CMK (cell line): ENCODE measurements at places on chromosomes 13 and 19.

GRCh38 chr13:94928127-94928775 is 215.9 kb upstream of the SOX21 start:
- no peak for DNase-seq

GRCh38 chr19:13401388-13401787 is 104.9 kb downstream of the CACNA1A start:
- DNase-seq = no peak

DNA sequence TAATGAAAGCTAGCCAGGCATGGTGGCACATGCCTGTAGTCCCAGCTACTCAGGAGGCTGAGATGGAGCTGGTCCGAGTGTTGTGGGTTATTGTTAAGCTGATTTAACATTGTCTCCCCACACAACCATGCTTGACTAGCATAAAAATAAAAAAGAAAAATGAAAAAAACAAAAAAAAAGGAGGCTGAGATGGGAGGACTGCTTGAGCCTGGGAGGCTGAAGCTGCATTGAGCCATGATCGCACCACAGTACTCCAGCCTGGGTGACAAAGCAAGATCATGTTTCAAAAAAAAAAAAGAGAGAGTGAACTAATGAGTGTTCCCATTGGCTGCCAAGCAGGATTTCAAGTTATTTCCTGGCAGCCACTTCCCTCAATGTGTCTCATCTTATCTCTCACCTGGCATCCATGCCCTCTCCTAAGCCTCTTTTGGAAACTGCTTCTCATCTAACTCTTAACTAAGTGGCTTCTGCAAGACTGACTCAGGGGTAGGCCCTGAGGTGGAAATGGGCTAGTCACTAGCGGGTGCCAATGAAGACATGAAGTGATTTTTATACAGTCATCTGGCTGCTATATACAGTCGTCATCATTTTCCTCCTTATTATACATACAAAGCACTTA is 4.9 kb downstream of the THAP8 start:
- DNase-seq = no peak

DNA sequence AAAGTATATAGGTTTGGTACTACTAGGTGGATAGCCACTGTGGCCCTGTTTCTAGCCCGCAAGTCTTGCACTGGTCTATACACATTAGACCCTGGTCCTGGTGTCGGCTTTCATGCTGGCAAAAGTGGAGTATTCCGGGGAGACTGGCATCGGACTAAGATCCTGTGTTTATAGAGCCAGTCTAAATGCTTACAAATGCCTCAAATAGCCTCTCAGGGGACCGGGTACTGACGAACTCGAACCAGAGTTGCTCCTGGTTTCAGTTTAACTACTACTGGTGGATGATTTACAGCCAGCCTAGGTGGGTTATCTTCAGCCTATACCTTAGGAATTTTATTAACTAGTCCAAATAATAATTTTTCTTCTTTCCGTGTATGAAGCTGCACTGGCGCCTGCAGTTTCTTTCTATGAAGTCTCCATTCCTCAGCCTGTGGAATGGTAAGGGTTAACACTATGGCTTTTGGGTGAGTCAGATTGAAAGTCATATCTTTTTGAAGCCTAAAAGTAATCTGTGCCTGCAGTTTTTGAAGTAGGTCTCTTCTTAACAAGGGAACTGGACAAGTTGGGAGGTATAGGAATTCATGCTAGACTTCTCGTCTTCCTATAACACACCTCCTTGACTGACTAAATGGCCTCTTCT is 51.3 kb downstream of the OR10H4 start:
- no peak for DNase-seq

DNA sequence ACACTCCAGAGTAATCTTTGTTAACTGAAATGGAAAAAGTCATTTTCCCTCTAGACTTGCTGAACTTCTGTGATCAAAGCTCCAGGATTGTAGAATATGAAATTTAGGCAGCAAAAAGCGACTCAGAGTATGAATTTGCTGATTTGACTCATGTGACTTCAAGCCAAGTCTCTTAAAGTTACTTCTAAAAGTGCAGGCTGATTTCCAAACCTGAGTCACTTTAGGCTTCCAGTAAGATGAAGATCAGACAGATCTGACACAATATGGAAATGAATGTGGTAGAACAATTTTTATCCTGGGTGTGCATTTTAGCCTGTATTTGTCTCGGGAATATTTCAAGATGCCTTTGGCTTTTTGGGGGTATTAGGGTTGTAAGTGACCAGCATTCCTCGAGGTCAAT is 151.0 kb upstream of the TMTC4 start:
- DNase-seq = no peak

DNA sequence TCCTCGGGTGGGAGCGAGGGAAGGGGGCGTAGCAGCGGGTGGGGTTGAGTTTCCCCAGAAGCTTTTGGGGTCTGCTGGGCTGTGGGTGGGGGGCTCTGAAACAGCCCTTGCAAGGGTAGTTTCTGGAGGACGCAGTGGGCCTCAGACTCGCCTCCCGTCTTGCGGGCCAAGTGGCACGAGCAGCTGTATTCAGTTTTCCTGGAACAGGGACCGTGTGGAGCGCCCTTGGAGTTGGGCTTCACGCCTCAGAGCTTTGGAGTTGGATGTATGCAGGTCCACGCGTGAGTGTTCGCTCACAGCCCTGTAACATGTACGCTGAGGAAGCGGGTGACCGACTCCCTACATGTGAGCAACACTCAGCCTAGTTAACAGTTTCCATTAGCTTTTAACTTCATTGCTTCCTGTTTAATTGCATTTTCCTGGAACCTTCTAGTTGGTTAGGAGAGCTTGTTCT is 603 bp downstream of the TM9SF2 start:
- DNase-seq = no peak

- DNase-seq = no peak
Measured at GRCh38 chr19:46659151-46660007, 1.6 kb downstream of the DACT3 start.

GRCh38 chr19:45518469-45518826 is 11.2 kb downstream of the VASP start:
- DNase-seq = no peak

- DNase-seq = no peak
Measured at GRCh38 chr13:94966422-94966955, 254.1 kb upstream of the SOX21 start.

- DNase-seq = no peak
Measured at GRCh38 chr13:29844441-29844840, 6.0 kb downstream of the UBL3 start.

DNA sequence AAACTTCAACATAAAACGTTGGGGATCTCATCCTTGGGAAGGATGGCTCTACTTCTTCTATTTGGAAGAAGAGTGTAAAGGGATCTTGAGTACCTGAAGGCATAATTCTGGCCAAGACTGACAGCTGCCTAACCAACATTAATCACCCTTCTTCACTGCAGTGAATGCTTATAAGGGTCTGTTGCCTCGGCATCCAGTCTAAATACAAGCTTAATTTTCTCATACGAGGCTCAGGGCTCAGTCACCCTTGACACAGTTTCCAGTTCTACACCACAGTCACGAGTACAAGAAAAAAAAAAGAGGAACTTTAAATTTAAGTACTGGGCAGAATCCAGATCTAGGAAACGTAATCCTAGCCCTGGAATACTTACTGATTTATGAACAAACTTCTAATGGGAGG is 9.0 kb downstream of the FPR3 start:
- DNase-seq = no peak

DNA sequence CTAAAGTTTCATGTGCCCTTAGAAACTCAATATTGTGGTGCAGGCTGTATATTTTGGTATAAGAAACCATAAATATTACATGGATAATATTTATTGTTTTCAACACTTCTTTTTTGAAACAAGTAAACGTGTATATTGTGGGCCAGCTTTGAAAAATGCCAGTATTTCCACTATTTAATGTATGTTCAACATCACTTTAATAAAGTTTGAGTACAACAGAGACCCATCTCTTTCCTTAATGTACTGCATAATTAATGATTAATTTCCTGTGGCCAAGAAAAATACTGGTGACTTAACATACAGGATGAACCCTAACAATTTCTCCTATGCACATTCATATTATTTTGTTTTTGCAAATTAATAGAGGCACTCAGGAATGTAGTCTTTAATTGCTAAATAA is 2891.5 kb downstream of the PCDH9 start:
- no peak for DNase-seq

DNA sequence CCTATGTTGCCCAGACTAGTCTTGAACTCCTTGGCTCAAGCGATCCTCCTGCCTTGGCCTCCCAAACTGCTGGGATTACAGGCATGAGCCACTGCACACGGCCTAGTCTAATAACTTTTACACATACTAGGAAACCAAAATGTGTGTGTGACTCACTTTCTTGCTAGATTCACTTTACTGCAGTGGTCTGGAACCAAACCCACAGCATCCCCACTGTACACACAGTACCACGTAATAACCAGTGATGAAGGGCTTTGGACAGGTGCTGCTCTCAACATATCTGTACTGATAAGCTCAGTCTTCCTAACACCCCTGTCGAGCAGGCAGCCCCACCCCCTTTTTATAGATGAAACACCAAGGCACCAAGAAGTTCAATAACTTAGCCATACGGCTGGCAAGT is 5.1 kb downstream of the DNMT1 start:
- DNase-seq = no peak

GRCh38 chr13:37382146-37382545 is 216.4 kb downstream of the POSTN start:
- no peak for DNase-seq

- no peak for DNase-seq
Measured at GRCh38 chr13:30371649-30372265, 50.5 kb upstream of the UBE2L5 start.

GRCh38 chr13:31043957-31044356 is 111.5 kb downstream of the TEX26 start:
- DNase-seq = no peak

DNA sequence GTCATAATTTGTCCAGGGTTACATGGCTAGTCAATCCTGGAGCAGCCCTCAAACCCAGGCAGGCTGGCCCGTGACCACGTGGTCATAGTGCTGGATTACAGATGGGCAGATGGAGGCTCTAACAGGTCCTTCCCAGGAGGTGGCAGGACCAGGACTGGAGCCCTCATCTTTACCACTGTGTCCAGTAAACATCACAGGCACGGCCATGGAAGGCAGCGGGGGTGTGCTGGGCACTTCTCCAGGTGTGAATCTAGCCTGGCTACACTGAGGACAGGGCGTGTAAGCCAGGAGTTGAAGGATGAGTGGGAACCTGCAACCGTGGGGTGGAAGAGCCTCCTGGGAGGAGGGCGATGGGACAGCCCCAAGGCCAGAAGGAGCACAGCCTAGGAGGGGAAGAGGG is 6.1 kb downstream of the CIC start:
- DNase-seq = no peak

- DNase-seq = no peak
Measured at GRCh38 chr13:102718746-102719145, 23.9 kb upstream of the METTL21C start.

- no peak for DNase-seq
Measured at GRCh38 chr19:45889210-45889885, 3.4 kb upstream of the IRF2BP1 start.

- DNase-seq = no peak
Measured at GRCh38 chr13:111267784-111268183, 52.7 kb upstream of the TEX29 start.

GRCh38 chr13:40143106-40143505 is 487.6 kb downstream of the COG6 start:
- no peak for DNase-seq

GRCh38 chr13:80359778-80360452 is 19.0 kb upstream of the SPRY2 start:
- no peak for DNase-seq

GRCh38 chr13:24224232-24224680 is 63.7 kb downstream of the SPATA13 start:
- no peak for DNase-seq
